ENCODE measurements at places on chromosomes 13 and 19.
A peak's percentile ranks its signal among the peaks of the same experiment; 100 is the strongest.

DNA sequence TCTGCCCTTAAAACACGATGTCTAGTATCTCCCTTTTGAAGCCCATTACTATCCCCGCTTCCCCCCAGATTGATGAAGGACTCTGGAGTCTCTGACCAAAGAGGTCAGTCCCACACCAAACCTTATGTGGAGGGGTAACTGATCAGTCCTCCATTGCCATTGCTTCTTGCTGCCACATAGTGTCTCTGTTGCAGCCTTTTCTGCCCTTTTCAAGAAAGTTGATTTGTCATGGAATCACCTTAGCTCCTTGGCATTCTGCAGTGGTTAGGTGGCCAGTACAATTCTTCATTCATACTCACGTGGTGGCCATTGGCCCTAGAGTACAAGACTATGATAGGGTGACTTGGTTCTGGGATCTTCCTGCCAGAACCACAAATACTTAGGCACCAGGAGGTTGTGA lies 8.4 kb upstream of the HTR2A start:
- DNase-seq, result no peak

- no peak for DNase-seq
Observed at GRCh38 chr19:3452171-3452941, 28.0 kb downstream of the SMIM24 start.

DNA sequence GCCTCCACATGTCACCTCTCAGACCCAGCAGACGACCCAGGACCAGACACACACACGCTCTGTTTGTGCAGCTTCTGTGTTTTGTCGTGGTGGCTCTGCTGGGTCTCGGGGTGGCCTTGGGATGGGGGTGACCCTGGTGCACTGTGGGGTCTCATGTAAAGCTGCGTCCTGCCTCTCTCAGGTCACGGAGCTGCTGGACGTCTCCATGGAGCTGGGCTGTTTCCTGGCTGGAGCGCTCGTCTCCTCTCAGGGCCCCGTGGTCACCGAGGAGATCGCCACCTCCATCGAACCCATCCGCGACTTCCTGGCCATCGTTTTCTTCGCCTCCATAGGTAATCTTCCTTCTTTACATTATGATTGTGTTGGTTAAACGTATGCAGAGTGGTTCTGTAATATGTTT lies 45.4 kb upstream of the TFDP1 start:
- no peak for DNase-seq

GRCh38 chr19:4768934-4769777 lies 22.4 kb upstream of the FEM1A start:
- peak; percentile 83 for DNase-seq

DNA sequence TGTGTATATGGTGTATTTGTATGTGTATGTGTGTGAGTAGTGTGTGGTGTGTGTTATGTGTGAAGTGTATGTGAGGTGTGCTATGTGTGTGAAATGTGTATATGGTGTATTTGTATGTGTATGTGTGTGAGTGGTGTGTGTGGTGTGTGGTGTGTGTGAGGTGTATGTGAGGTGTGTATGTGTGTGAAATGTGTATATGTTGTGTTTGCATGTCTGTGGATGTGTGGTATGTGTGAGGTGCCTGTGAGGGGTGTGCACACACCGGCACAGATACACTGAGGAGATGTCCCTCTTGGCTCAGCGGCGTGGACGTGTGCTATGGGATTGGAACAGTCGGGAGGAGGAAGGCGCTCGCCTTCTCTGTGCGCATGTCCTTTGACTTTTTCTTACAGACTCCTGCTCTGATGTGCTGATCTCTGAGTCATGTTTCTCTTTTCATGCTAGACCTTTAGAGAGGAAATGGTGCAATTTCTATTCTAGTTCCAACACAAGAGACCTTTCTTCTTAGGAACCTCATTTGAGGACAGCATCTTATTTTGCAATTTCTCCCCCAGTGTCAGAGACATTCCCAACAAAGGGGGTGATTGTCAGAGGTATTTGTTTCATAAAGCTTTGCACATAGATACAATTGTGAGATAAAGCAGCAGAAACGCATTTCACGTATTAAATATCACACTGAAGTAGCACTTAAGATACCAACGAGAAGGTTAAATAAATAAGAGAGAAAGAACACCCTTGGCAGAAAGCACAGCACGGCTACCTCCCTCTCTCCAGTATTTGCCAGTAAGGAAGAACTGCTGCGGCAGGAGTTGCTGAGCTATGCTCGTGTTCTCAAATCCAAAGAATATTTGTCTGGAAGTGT lies 11.3 kb upstream of the TNFRSF19 start:
- peak; percentile 92 for DNase-seq

DNA sequence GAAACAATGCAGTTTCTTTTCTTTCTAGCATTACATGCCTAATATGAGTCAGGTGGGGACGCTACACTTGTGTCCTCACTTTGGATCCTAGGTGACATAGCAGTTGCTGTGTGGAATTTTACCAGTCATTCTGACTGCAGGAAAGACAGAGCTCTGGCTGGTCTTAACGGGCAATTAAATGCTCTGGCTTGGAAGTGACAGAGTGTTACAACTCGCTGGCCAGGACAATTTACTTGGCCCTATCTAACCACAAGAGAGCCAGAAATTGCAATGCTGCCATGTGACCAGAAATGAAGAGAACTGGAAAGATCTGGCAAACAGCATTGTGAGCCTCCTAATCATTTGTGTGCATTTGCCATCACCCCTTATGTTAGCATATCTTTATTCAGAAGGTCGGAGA lies 351.1 kb downstream of the DCT start:
- DNase-seq, result no peak

Data from fibroblast of skin of right quadriceps (primary cell).